Activated naive CD4-positive, alpha-beta T cell treated with anti-CD3 and anti-CD28 coated beads, Interleukin-2, amount 50 U/mL, for 16 hours (primary cell): ENCODE measurements at places on chromosomes 7 and 10.

DNA sequence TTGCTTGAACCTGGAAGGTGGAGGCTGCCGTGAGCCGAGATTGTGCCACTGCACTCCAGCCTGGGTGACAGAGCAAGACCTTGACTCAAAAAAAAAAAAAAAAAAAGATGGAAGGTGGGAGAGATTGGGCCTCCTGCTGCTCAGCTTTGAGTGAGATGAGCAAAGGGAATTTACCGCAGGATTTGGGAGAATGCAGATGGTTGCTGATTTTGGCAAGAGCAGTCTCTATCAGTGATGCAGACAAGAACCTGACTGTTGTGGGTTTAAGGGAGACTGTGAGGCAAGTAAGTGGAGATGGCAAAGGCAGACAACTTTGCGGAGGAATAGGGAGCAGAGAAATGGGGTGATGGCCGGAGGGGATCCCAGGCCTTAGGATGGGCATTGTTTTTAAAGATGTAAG is 1140.8 kb upstream of the AUTS2 start:
- no peak for DNase-seq

GRCh38 chr7:135121868-135122267 is 26.0 kb upstream of the TMEM140 start:
- no peak for DNase-seq

GRCh38 chr10:20593649-20594048 is 303.5 kb downstream of the NEBL start:
- DNase-seq: no peak

DNA sequence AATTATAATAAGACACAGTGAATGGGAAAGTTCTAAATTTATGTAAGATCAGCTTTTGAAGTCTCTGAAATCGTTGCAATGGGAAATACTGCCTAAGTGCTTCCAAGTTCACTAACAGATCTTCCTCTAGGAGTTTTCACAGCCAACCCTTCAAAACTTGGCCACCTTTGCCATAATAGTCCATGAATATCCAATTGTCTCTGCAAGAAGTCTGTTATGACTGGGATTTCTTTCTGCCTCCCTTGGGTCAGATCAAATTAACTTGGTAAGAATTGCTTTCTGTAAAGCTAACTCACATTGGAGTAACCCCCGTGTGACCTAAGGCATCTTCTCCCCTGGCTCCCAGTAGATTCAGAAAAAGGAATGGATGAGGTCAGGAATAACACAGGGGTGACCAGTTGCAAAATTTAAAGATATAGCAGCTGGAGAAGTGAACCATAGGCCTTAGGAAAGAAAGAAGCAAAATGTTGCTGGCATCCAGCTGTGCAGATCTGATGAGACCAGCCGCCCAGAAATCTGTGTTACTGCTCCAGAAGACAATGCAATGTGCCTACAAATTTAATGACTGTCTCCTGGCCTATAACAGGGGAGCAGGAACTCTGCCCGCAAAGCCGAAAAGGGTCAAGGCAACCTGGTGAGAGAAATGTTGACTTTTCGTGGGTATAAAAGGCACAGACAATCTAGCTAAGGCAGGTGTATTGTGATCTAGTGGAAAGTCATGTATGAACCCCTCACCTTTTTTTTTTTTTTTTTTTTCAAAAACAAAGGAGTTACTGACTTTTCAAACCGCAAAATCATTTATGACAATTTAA is 7.5 kb upstream of the OPTN start:
- DNase-seq: no peak

- DNase-seq: peak; percentile 4
Measured at GRCh38 chr7:262251-262572, 27.8 kb upstream of the FOXL3 start.

DNA sequence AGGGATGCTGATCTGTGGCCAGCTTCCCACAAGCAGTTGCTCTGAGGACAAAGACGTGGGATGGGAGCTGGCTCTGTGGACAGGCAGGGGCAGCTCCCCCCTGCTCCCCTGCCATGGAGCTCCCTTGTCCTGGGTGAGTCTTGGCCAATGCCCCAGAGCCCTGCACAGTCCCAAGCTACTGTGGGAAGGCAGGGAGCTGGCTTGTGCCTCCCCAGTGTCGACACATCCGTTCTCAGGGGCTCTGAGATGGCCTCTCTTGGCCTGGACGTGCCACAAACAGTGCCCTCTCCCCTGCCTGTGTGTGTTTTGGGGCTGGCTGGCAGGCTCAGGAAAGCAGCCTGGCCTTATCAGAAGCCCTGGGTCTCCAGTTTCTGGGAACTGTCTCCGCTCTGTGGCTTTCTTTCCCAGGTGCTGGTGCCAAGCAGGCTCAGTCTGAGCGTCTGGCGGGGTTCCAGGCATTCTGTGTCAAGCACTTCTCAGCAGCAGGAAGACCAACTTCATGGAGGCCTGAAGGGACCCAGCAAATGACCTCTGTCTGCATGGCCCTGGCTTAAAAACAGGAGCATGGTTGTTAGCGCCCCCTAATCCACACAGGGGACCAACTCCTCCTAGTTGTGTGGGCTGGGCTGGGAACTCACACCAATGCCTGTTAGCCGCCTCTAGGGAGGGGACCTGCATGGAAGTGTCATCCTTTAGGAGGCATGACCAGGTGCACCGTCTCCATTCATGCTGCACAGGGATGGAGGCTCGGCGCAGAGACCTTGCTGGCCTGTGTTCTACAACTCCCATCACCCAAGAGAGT is 375.2 kb downstream of the RPS24 start:
- DNase-seq: no peak

DNA sequence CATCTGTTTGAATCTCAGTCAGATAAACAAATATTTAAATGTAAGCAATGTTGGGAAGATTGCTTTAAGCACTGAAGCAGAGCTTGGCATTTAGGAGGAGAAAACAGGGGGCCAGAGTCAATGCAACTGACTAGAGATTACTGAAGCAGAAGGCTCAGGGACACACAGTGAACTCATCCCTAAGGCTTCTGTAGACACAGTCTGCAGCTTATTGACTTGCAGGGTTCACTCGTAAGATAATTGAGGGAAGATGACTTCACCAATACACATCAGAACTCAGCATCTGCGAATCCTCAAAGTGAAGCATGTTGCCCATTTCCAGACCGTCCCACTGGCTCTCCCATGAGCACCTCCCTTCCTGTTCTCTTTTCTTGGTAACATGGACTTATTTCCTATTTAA is 363.4 kb upstream of the PFKP start:
- DNase-seq: no peak

- peak; percentile 50 for DNase-seq
Measured at GRCh38 chr10:59880971-59881510, 25.3 kb downstream of the CCDC6 start.

- no peak for DNase-seq
Measured at GRCh38 chr10:97831259-97831658, 18.4 kb upstream of the GOLGA7B start.

GRCh38 chr7:42574685-42575084 is 337.2 kb downstream of the C7orf25 start:
- no peak for DNase-seq

DNA sequence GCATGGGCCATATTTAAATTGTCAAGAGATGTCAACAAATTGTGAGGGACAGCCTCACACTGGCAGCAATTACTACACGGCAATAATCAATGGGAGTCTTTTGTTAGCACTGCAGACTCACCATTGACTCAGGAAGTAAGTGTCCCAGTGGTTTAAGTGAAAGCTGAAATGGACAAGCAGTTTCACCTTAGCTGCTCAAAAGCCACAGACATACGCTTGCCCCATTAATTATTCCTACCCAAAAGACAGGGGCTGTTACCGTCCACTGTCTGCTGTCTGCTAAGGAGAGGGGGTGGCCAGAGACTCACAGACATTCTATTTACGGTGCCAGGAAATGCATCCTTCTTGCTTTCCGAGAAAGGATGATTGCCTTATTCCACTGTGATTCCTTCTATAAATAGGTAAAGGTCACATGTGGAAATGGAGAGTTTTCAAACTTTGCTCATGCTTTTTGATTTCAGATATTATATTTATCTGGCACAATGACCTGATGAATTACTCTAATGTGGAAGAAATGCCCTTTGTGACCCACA is 309.7 kb upstream of the NFE2L3 start:
- no peak for DNase-seq

GRCh38 chr7:148854983-148855382 is 29.1 kb downstream of the EZH2 start:
- DNase-seq: no peak

GRCh38 chr7:37195388-37195787 is 253.3 kb downstream of the ELMO1 start:
- DNase-seq: no peak
